ENCODE measurements at places on chromosomes 12 and 14. TPM values are rescaled to one million over a fixed set of nuclear protein-coding genes. Genes with fewer than 3 reads are reported as not detected.

The TMEM132C gene
- total RNA-seq = not detected

The SDR9C7 gene
- not detected for total RNA-seq

The CLEC4D gene
- total RNA-seq = not detected

The METTL3 gene
- total RNA-seq = 55.1 TPM

The PSMD9 gene
- 32.3 TPM for total RNA-seq

The KERA gene
- not detected for total RNA-seq

The NCKAP5L gene
- total RNA-seq = 80.1 TPM

The SLCO1B3 gene
- total RNA-seq = not detected

Data from SJCRH30 (cell line).